ENCODE measurements at places on chromosomes 6 and 20. TPM values are rescaled to one million over a fixed set of nuclear protein-coding genes. Genes with fewer than 3 reads are reported as not detected.

Gene GGTLC1
- polyA plus RNA-seq: not detected

Gene HAO1
- not detected for polyA plus RNA-seq

DNA sequence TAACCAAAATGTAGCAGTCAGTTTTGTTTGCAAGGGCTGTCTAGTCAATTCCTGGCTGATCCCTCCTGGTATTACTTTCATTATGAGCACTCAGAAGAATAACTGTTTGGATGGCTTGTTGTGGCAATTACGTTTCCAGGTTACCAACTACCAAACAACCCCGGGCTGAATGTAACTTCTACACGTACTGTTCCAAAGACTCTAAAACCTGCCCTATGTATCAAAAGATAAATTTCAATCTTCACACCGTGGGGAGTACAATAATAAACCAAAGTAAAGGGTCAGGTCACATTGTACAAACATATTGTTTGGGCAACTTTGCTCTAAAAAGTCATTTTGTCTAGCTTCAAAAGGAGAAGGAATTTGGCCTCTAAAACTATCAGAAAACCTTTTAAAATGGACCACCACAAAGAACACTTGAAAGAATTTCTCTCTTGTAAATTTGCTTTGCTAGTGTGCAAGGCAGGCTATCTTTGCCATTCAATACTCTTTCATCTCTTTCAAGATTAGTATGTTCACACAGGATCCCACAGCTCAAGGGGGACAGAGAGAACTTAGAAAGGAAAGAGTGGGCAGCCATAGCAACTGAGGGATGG is 27.6 kb downstream of the DCDC2 start:
- no peak for DNase-seq

Gene KIF13A
- 23.1 TPM for polyA plus RNA-seq

Gene SNRPB2
- polyA plus RNA-seq: 57.4 TPM

Gene TDRD6
- polyA plus RNA-seq: not detected

- DNase-seq: no peak
These were observed 144.6 kb upstream of the RNF24 start for GRCh38 chr20:4159765-4160490.

GRCh38 chr6:39389484-39389767 is 66.9 kb upstream of the KCNK16 start:
- peak; percentile 48 for DNase-seq

DNA sequence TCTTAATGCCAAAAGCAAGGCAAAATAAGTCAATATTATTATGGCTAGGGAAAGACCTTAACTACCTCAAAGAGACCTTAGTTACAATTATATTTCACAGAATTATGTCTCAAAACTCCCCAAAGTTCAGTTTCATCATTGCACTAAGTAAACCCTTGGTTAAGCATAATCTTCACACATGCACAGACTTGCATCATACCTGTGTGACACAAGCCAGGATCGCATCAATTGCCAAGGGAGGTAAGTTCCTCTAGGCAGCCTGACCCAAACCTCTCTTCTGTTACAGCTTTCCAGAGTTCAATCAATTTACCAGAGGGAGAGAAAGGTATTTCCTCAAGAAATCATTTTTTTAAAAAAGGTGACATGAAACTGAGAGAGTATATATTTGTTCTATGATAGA is 31.9 kb upstream of the PRSS35 start:
- no peak for DNase-seq

Gene HLA-A
- 250 TPM for polyA plus RNA-seq

GRCh38 chr6:101435038-101435437 is 41.5 kb downstream of the GRIK2 start:
- DNase-seq: no peak

Gene IYD
- polyA plus RNA-seq: not detected

GRCh38 chr6:124029567-124029966 is 225.9 kb downstream of the NKAIN2 start:
- DNase-seq: no peak

DNA sequence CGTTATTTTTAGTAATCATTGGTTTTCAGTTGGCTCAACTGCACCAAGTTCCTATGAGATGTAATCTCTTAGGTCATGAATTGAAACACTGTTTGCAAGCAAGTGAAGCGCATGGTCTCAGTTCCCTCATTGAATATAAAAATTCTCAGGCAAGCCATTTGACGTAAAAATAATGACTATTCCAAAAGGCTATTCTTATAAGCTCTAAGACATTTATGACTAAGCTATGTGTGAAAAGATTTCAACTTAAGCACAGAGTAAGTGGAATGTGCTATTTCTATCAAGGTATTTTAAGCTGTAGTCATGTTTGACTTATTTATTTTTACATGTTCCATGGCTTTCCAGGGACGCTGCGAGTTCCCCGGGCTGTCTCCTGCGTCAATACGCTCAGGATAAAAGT is 248.5 kb downstream of the THBS2 start:
- DNase-seq: no peak

- DNase-seq: no peak
These were observed 296.2 kb downstream of the FARS2 start for GRCh38 chr6:5557506-5557905.

Gene NRN1
- 8.5 TPM for polyA plus RNA-seq

Gene NKX2-2
- not detected for polyA plus RNA-seq

GRCh38 chr6:92428448-92428847 is 990.9 kb downstream of the EPHA7 start:
- DNase-seq: no peak

DNA sequence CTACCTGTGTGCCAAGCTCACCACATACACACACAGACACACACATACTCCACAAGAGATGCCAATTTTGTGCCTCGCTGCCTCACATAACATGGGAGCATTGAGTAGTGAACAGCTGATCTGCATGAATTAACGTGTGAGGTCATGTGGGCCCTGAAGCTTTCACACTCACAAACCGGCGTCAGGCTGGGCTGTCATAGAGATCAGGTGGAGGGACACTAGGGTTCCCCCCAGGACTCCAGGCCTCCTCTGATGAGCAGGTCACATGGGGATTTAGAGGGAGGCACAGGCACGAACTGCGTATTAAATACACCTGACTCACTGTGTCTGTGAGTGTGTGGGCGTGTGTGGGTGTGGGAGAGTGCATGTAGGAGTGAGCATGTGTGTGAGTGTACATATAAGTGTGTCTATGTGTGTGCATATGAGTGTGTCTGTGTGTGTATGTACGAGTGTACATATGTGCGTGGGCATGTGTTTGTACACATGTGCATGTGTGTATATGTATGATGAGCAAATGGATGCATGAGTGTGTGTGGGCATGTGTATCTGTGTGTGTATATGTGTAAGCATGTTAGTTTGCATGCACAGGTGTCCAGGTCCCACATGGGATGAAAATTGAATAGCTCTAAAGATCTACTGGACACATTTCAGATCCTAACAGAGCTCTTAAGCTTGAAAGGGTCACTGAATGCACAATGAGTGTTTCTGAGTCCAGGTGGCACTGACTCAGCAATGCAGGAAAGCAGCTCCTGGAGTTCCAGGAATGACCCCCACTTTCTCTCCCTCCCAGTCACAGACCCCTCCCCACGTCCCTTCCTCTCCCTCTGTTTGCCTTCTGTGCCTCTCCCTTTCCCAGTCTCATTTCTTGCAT is 336.6 kb downstream of the PREX1 start:
- DNase-seq: no peak

GRCh38 chr20:1710484-1710883 is 52.9 kb upstream of the SIRPG start:
- no peak for DNase-seq

GRCh38 chr6:136960781-136961180 is 38.7 kb downstream of the SLC35D3 start:
- DNase-seq: no peak

Gene FAXC
- 9.1 TPM for polyA plus RNA-seq

Gene SYCP2
- 0.76 TPM for polyA plus RNA-seq
